T-helper 2 cell (primary cell): ENCODE measurements at places on chromosomes 2 and 18.

DNA sequence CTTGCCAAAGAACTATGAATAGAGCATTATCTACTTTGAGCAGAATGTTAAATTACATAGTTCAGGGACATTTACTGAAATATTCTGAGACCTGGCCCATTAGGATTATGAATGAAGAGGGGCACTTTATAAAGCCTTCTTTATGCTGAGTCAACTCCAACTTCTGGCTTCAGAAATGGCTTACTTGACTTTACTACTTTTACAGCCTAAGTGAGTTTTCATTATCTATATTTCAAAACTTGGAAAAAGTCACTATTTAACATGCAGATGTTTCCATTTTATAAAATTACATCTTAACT is 37.7 kb downstream of the SESTD1 start:
- DNase-seq = no peak

DNA sequence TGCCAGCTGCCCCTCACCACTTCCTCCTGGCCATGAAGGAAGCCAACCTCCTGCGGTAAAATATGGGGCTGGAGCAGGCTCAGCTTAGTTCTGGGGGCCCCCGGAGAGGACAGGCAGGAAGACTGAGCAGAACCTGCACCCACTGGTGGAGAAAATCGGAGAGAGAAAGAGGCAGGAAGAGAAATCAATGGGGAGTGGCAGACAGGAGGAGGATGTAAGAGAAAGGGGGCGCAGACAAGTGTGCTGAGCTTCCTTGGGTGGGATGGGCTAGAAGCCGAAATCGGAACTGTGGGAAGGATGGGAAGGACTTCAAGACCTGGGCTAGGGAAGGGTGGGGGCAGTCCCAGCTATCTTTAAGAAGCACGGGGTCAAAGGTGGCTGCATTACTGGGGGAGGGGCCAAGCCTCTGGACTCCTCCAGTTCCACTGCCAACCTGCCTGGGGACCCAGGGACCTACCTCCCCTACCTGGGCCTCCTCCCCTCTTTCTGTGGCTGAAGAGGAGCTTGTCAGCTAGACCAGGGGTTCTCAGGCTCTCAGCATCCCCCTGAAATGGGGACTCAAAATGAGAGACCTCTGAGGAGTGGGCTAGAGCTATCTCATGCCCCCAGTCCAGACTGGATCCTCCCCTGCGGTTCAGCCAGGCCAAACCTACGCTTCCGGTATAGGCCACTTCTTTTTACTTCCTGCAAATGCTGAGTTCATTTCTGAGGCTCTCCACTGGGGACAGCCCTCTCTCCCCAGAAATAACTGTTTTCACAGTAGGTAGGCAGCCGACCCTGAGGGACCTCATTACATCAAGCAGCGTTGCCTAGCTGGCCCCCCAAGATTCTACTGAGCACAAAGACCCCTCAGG is 33.6 kb upstream of the B3GNT7 start:
- no peak for DNase-seq

DNA sequence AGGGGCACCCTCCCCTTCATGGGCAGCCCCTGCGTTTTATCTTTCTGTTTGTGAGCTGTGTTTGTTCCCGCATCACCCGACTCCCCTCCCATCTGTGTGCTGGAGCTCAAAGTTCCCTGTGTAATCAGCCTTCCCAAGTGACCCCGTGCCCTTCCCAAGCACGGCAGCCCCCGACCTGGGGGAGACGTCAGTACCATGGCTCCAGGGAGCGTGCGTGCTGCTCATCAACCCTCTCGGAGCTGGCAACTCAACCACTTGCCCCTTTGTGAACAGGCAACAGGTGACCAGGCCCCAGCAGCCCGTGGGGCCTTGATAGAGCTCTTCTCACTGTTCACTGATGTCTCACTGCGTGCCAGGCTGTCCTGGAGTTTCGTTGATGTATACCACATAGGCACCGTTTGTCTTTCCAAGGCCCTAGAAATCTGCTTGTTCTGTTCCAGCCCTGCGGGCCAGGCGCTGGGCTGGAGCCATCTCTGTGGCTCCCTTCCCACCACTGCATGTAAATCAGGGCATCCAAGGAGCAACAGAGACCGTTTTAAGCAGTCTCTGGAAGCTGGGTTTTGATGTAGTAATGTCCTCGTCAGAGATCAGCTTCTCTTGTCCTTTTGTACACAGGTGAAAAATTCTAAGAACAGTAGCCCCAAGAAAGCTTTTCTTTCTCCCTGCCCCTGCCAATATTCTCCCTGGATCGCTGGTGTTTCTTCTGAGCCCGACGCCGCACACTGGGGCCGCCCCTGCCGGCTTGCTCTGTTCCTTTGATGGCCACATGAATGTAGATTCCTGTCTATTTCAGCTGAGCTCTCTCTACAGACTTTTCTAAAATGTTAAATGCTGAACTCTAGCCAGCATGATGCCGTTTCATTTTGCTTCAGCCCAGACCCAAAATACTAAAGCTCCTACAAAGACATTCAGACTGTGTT is 107.0 kb upstream of the PTPRM start:
- DNase-seq = no peak

- DNase-seq = no peak
Measured at GRCh38 chr2:173164396-173164795, 88.8 kb downstream of the MAP3K20 start.

GRCh38 chr18:79672490-79673276 is 6.9 kb upstream of the CTDP1 start:
- no peak for DNase-seq
